Activated T-cell treated with anti-CD3 and anti-CD28 coated beads, Interleukin-2, amount 50 U/mL, for 48 hours (primary cell): ENCODE measurements at places on chromosomes 4 and X.
A peak's percentile ranks its signal among the peaks of the same experiment; 100 is the strongest.

DNA sequence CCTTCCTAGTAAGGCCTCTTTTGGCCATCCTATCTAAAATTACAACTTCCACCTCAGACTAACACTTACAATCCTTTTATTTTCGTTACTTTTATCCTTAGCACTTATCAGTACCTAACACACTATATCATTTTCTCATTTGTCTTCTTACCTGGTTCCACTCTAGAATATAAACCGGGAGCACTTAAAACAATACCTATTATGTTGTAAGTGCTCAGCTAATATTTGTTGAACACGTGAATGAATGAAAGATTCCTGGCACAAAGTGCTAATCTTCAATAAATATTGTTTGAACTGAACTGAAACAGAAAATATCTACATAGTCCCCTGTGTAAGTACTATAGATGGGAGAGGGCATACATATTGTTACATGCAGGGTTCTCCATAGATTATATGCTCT is 14.4 kb downstream of the MGARP start:
- no peak for DNase-seq

DNA sequence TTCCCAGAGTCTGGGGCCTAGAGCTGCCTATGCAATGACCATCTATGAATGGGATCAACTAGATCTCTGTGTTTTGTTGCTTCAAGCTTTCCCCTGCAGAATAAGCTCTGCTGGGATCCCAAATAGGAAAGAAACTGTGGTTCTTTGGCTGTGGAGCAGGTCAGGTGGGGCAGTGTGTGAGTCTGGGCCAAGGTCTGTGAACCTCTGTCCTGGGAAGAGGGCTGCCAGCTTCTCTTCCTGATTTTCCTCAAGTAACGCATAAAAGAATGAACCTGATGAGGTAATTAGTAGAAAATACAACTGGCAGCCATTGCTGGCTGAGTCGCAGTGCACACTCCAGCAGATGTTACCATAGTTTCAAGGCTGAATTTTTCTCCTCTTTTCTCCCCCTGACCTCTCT is 4.6 kb upstream of the PIN4 start:
- no peak for DNase-seq

GRCh38 chr4:153577053-153577452 is 107.0 kb upstream of the TLR2 start:
- no peak for DNase-seq

DNA sequence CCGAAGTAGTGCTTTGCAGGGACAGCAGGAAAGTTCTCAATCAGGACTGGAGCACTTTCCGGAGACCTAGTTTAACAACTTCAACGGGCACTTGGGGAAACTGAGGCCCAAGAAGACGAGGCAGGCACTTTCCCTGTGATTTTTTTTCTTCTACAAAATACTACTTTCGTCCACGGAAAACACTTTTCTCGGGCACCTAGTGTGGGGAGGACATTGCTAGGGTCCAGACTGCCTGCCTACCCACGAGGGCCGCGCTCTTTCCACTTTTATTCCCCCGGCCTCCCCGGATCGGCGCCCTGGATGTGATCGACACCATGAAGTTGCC is 125.4 kb upstream of the CXorf66 start:
- no peak for DNase-seq

- no peak for DNase-seq
Observed at GRCh38 chr4:3197366-3198105, 51.4 kb upstream of the MSANTD1 start.

- no peak for DNase-seq
Observed at GRCh38 chr4:116953947-116954346, 131.4 kb downstream of the TRAM1L1 start.

DNA sequence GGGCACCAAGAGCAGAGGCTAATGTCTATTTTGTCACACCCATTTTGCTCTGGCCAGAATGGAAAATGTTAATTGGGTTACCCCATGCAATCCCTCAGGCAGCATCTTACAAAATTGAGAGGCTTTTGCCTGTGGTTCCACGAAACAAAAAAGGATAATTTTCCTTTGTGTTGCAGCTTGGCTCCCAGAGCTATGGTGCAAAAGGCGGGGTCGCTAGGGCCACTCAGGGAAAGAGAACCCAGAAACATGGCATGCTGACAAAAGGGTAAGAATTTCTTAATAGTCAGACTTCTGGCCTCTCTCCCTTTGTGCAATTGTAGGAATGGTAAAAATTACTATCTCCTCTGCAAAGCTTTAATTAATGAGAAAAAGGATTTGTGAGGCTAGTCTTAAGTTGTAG is 119.6 kb upstream of the BANK1 start:
- DNase-seq: no peak

DNA sequence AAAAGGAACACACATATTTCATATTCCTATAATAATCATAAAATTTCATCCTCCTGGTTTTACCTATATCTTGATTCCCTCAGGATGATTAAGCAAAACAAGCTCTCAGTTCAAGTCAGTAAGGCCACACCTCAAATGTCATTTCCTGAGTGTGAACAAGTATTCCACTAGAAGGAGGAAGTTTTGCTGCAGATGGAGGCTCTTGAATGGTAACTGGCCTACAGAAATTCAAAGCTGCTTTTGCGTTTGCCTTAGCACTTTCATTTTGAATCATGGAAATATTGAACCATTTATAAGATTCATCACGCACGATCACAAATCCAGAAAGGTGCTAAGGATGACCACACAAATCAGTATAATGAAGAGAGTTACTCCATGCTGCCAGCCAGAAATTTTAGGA is 254.4 kb upstream of the CXXC4 start:
- DNase-seq: no peak

DNA sequence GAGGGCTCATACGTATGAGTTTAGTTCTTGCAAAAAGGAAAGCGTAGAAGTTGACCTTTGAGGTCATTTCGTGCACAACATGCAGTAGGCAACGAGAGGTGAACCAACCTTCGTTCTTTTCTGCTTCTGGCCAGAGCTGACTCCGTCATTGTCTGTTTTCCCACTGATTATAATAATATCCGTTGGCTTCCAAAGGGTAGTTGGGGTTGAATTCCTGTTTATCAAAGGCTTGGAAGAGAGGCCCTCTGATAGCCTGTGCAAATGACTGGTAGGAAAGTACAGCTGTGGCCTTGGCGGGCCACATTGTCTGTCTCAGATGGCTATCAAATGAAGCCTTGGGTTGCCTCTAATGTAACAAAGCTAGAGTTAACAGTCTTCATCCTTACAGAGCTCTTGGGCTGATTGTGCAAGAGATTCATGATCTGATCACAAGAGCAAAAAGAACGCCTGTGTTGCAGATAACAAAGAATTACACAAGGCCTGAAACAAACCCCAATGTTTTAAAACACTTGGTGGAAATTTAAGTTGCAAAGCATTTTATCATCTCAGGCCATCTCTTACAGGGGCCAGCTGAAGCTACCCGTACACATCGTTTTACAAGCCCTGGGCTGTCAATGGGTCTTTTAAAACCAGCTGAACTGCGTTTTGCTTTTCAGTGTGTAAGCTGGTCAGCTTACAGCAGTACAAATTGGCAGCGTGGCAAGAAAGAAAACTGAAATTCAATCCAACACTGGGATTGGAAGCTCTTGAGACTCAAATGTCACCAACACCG is 46.1 kb upstream of the FAM9C start:
- DNase-seq: no peak

DNA sequence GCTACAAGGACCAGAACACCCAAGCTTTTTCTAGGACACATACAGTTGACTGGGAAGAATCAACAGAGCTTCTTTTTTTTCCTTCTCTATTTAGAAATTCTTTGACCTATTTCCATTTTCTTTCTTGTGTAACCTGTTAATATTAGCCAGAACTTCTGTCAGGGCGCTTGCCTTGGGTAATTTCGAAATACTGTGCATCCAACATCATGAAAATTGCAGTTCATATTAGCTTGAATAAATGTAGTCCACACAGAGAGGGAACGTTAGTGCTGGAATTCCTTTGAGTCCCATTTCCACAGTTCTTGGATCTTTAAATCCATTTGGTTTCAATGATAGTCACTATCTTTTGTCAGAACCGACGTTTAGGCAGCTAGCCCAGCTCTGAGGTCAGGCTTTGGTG is 141.8 kb downstream of the MXRA5 start:
- no peak for DNase-seq

DNA sequence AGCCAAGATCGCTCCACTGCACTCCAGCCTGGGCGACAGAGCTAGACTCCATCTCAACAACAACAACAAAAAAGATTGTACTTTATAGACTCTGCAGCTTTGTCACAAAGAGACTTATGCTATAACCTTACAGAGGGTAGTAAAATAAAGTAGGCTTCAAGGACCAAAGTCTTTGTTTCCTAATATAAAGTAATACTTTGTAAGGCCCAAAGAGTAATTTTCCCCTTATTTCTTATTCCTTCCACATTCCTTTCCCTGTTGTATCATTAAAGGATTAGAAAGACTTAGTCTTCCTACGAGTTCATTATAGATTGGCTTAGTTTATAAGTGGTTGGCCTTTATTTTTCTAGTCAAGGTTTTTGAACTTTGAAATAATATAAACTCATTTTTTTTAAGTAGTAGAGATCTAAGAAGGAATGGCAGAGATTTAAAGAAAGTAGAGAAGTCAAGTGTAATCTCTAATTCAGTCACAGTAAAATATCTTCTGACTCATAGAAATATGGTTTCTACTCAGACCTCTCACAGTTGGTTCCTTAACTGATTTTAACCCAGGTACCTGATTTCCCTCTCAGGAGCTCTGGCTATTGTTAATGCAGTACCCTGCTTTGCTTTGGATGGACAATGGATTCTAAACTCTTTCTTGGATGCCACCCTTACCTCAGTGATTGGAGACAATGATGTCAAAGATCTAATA is 26.2 kb downstream of the YY2 start:
- no peak for DNase-seq

- no peak for DNase-seq
Observed at GRCh38 chr4:158958489-158959270, 144.2 kb upstream of the RAPGEF2 start.

- peak; percentile 46 for DNase-seq
Observed at GRCh38 chrX:68571610-68572311, 72.9 kb downstream of the YIPF6 start.

DNA sequence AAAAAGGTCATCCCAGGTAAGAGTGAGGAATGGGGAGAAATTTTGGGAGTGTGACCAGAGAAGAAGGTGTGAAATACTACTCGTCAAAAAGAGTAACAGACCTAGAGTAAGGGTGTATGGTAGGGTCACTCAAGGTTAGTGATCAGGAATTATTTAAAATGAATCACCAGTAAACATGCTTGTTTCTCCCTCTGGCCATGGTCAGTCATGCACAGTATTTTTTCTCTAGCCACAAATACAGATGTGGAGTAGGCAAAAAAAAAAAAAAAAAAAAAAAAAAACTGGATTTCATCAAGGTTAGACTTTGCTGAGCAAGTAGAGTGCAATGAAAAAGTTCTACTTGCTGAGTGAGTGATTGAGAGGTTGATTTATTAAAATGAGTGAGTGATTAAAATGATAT is 34.2 kb upstream of the SLIT2 start:
- no peak for DNase-seq

DNA sequence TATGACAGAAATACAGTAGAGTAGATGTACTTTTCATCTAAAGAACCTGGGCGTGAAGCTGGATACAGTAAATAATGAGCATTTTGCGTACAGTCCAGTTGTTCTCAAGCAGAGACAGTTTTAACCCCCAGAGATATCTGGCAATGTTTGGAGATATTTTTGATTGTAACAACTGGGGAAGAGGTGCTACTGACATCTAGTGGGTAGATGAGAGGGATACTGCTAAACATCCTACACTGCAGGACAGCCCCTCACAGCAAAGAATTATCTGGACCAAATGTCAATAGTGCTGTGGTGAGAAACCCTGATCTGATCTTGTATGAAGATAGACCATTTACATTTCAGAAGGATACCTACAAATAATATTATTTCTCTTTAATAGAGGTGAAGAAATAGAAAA is 200.2 kb upstream of the FAM47A start:
- no peak for DNase-seq

- no peak for DNase-seq
Observed at GRCh38 chr4:8666581-8666980, 74.0 kb downstream of the CPZ start.

DNA sequence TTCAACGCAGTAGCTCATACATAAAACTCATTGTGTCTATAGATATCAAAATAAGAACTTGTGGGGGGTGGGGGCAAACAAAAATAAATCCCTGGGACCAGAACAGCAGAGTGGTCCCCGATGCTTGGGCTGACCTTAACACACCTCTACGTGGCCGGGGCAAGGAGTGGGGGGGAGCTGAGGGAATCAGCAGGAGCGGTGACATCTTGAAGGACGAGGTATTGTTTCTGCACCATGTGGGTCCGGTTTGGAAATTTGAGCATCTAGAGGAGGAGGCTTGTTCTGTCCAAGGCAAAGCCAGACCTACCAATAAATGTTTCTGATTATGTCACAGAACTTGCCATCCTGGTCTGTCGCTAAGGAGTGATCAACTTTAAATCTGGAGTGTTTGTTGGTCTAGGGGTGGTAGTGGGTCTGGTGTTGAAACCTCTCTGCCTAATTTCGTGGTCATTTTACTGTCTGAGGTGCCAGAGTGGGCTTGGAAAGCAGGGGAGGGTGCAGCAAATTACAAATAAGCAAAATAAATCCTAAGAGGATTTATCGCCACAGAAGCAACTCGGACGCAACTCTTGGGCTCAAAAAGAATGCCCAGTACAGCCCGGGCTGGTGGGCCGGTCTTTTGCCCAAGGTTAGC is 774 bp upstream of the RAPGEF2 start:
- DNase-seq: no peak
